ENCODE measurements at places on chromosomes 16 and 17.
A peak's percentile ranks its signal among the peaks of the same experiment; 100 is the strongest.

- no peaks in the 10 kb centered on the region for H3K4me1 ChIP-seq
- no peak overlapping the region for H3K4me3 ChIP-seq
- peaks cover 27% of the 10 kb centered on the region for H3K36me3 ChIP-seq
- H3K27me3 ChIP-seq, result no peaks in the 10 kb centered on the region
Observed at GRCh38 chr16:53153130-53153529, 98.3 kb downstream of the CHD9 start.

- DNase-seq, result no peak
- H3K27ac ChIP-seq, result no peak overlapping the region
- H3K36me3 ChIP-seq, result no peaks in the 10 kb centered on the region
Observed at GRCh38 chr16:78097548-78097947, 1.9 kb upstream of the WWOX start.

DNA sequence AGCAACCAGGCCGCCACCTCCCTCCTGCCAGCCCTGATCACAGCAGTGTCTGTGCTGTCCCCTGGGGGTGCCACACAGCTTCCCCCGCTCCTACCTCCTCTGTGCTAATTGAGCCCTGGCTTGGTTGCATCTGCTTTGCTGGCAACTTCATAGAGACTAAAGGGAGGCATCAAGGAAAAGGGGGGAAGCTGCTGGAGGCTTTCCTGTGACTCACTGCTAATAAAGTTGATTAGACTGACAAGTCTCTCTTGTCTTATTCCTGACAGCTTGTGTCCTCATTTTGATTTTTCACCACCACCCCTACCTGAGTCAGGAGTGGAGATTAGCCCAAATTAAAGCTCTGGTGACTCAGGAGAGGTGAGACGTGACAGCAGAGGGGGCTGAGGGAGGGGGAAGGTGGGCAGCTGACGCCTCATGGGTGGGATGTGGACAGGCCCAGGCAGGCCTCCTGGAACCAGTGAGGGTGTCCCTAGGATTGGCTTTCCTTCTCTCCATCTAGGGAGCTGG, 310.0 kb downstream of the CBLN1 start:
- H3K27ac ChIP-seq, result no peak overlapping the region
- H3K4me1 ChIP-seq, result no peaks in the 10 kb centered on the region
- no peaks in the 10 kb centered on the region for H3K36me3 ChIP-seq

DNA sequence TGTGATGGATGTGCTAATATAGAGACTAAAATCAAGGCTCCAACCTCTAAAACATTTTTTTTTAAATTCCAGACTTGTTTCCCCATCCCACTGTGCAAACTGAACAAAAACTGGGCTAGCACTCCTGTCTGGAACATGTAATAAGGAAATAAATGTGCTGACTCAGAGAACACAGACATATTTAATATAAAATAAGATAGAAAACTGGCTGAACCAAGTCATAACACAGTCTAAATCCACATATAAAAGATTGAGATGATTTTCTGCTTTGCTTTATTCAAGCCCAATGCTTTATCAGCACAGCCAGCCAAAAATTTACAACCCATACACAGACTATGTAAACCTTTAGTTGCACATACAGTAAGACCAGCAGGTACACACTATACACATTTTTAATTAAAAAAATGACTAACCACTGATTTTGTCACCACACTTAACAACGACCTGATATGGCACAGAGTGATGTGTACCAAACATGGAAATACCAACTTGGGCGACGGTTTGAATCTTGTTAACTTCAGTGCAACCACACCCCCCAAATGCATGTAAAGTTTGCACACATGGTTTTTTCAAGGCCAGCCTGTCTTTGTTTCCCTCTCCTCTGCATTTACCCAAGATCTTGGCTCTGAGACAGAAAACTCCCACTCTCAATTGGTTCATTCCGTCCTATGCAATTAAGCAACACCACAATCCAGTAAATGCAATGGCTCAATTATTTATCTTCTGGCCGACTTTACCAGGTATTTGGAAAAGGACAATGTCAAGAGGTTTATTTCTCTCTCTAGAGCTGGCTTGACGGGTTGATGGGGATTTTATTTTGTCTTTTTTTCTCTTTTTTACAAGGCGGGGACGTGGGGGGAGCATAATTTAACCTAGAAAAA, 1.2 kb downstream of the STAT3 start:
- peaks cover 28% of the 10 kb centered on the region for H3K4me1 ChIP-seq
- no peak for DNase-seq
- peaks cover 3% of the 10 kb centered on the region for H3K36me3 ChIP-seq
- peak overlapping the region; percentile 94 for H3K4me3 ChIP-seq
- H3K27ac ChIP-seq, result peak overlapping the region; percentile 100

DNA sequence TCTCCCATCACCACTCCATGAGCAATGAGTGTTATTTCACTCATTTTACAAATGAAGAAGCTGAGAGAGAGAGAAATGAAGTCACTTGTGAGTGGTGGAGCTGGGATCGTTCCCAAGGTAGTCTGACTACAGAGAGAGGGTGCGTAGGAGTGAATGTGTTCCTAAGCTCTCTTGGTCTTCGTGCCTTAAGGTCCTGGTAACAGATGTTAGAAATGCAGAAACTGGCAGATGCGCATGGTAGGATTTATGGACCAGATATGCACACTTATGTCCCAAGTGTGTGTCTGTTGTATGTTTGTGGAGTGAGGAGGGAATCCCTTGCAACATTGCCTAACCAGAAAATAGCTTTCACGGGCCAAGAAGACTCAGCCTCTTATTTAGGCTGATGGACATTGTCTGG, 93.2 kb upstream of the ZNF469 start:
- no peaks in the 10 kb centered on the region for H3K27me3 ChIP-seq
- no peak overlapping the region for H3K4me3 ChIP-seq
- no peaks in the 10 kb centered on the region for H3K36me3 ChIP-seq
- H3K4me1 ChIP-seq, result peaks cover 2% of the 10 kb centered on the region

GRCh38 chr16:75052481-75053202, 53.8 kb downstream of the ZNRF1 start:
- H3K4me1 ChIP-seq, result peaks cover 12% of the 10 kb centered on the region
- H3K27ac ChIP-seq, result no peak overlapping the region
- H3K27me3 ChIP-seq, result no peaks in the 10 kb centered on the region
- H3K4me3 ChIP-seq, result no peak overlapping the region

- H3K4me3 ChIP-seq, result no peak overlapping the region
- no peaks in the 10 kb centered on the region for H3K4me1 ChIP-seq
- H3K27ac ChIP-seq, result no peak overlapping the region
- no peaks in the 10 kb centered on the region for H3K36me3 ChIP-seq
Observed at GRCh38 chr17:42894283-42895184, 6.1 kb upstream of the G6PC1 start.

DNA sequence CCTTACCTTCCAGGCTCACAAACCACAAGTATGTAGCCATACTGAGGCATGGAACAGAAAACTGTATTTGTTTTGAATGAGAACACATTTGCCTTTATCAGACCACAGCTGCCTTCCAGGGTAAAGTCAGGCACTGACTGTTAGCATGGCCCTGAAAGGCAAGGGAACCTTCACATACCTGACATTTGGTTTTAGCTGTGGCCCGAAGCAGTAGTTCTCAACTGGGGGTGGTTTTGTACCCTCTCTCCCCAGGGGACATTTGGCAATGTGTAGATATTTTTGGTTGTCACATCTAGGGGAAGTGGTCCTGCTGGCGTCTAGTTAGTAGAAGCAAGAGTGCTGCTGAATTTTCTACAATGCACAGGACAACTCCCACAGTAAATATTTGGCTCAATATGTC, 9.2 kb downstream of the HERPUD1 start:
- H3K27ac ChIP-seq, result no peak overlapping the region
- no peaks in the 10 kb centered on the region for H3K27me3 ChIP-seq
- DNase-seq, result no peak
- no peaks in the 10 kb centered on the region for H3K4me1 ChIP-seq

GRCh38 chr16:4790261-4790660, 2.1 kb upstream of the SEPTIN12 start:
- H3K4me1 ChIP-seq, result peaks cover 12% of the 10 kb centered on the region
- no peaks in the 10 kb centered on the region for H3K27me3 ChIP-seq
- H3K36me3 ChIP-seq, result no peaks in the 10 kb centered on the region
- H3K4me3 ChIP-seq, result no peak overlapping the region
- DNase-seq, result no peak

GRCh38 chr16:61179561-61179960, 856.7 kb downstream of the CDH8 start:
- no peak for DNase-seq
- no peak overlapping the region for H3K4me3 ChIP-seq
- no peaks in the 10 kb centered on the region for H3K36me3 ChIP-seq
- H3K27ac ChIP-seq, result no peak overlapping the region
- H3K27me3 ChIP-seq, result no peaks in the 10 kb centered on the region

- no peaks in the 10 kb centered on the region for H3K36me3 ChIP-seq
- H3K4me1 ChIP-seq, result peaks cover 2% of the 10 kb centered on the region
- H3K27me3 ChIP-seq, result peaks cover 10% of the 10 kb centered on the region
- H3K27ac ChIP-seq, result no peak overlapping the region
Observed at GRCh38 chr16:67504031-67505021, 21.0 kb upstream of the AGRP start.

DNA sequence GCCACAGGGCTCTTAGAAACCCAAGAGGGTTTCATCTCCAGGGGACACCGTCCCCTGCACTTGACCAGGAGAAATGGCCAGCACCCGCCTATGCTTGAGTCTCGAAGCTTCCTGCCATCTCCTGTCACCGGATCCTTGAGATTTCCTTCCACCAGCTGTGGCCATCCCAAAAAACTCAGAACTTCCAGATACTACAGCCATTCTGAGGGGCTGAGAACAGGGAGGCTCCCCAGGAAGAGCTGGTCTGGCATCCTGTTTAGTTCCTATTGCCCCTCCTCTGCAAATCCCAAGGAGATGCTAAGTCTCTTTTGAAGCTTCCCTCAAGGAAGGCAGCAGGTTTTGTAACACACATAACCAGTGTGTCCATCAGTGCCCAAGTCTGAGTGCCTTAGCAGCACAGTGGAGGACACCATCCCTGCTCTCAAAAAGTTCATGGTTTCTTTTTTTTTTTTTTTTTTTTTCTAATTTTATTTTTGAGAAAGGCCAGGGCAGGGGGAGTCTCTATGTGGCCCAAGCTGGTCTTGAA, 2.0 kb downstream of the UBALD2 start:
- peak overlapping the region; percentile 79 for H3K4me3 ChIP-seq
- peak overlapping the region; percentile 92 for H3K27ac ChIP-seq
- H3K27me3 ChIP-seq, result no peaks in the 10 kb centered on the region
- peaks cover 33% of the 10 kb centered on the region for H3K4me1 ChIP-seq
- H3K36me3 ChIP-seq, result no peaks in the 10 kb centered on the region
- no peak for DNase-seq

DNA sequence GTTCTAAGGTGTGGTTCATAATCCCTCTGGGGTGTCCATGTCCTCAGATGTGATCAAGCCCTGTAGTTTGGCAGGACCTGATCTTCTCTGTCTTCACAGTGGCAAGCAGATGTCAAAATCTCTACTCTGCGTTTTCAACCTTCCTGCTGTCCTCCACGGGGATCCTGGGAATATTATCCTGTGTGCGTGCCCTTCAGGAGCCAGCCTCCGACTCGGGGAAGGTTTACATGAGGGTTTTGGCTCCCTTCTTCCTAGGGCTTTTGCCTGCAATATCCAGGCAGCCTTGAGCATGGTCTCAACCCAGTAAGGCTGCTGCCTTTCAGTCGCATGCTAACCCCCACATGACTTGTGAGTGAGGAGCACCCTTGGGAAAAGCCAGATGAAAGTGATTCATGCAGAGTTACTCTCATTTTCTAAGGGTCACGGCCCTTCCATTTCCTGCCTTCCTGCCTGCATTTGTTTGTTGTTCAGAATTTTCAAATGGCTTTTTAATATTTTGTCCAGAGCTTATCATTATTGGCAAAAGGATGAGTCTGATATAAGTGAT, 202.2 kb upstream of the CHMP6 start:
- H3K27me3 ChIP-seq, result no peaks in the 10 kb centered on the region
- H3K27ac ChIP-seq, result peak overlapping the region; percentile 76
- no peak overlapping the region for H3K4me3 ChIP-seq
- peaks cover 8% of the 10 kb centered on the region for H3K36me3 ChIP-seq
- no peak for DNase-seq

DNA sequence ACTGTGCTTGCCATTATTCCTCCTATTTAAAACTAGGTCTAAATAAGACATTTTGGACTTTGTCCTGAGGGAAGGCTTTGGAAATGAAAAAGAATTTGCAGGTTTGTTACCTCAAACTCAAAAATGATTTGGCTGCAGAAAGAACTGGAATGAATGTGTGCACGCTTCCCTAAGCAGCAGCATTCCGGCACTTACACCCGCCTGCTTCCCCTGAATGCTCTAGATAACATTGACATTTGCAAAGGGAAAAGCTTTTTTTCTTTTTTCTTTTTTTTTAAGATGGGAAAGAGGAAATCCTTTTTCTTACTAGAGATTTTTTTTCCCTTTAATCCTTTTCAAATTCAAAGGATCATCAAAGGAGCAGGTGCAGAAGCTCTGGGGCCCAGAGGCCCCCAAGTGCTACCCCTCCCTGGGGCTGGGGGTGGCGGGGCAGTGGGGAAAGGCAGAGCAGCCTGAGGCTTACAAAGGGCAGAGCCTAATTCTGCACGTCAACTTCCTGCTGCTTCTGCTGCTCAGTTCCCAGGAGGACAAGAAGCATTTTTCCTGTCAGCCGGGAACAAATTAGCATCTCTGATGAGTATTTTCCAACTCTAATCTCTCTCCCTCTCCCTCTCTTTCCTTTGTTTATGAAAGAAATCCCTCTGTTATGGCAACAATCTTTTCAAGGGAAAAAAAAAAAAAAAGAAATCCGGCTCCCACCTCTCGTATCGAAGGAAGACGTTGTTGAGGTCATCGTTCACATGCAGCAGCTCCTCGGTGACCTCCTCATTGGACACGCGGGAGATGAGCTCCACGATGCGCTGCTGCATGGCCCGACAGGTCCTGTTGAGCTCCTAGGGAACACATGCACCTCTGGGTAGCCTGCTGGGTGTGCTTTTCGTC, 32.1 kb upstream of the SREBF1 start:
- H3K27me3 ChIP-seq, result no peaks in the 10 kb centered on the region
- peaks cover 28% of the 10 kb centered on the region for H3K4me1 ChIP-seq
- H3K4me3 ChIP-seq, result peak overlapping the region; percentile 34

DNA sequence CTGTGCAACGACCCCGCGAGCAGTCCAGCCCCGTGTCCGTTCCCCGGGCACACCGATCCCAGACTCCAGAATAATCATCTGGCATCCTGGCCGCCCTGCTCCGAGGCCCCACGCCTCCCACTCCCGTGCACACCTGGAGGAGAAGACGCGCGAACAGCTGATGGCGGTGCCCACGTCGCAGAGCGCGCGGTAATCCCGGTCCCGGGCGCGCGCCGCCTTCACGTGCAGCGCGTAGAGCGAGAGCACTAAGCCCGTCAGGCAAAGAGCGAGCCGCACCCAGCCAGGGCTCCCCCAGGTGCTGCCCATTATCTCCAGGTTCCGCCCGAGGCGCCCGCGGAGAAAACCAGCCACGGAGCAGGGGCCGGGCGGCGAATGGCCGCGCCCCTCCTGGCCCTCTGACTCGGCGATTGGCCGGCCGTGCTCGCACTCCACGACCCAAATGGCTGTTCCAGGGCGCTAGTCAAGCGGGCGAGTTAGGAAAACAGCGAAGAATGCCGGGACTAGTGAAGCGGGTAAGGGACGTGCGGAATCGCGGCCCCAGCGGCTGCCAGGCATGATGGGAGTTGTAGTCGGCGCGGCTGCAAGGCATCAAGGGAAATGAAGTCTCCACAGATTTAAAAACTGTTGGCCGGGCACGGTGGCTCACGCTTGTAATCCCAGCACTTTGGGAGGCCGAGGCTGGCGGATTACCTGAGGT, at the start of gene VKORC1:
Gene VKORC1, minus strand, starts transcription at position 374 of the 697 bp plus-strand sequence. Its CDS starts 68 bp downstream, at position 306.
- peak; percentile 84 for DNase-seq
- H3K4me1 ChIP-seq, result peaks cover 11% of the 10 kb centered on the region
- H3K4me3 ChIP-seq, result peak within 1 kb of the TSS; percentile 89
- H3K36me3 ChIP-seq, result peaks cover 1% of the 10 kb centered on the region

Measured in mesothelial cell of epicardium (in vitro differentiated cells).